GM23248 (cell line): ENCODE measurements at places on chromosomes 7 and 10.

DNA sequence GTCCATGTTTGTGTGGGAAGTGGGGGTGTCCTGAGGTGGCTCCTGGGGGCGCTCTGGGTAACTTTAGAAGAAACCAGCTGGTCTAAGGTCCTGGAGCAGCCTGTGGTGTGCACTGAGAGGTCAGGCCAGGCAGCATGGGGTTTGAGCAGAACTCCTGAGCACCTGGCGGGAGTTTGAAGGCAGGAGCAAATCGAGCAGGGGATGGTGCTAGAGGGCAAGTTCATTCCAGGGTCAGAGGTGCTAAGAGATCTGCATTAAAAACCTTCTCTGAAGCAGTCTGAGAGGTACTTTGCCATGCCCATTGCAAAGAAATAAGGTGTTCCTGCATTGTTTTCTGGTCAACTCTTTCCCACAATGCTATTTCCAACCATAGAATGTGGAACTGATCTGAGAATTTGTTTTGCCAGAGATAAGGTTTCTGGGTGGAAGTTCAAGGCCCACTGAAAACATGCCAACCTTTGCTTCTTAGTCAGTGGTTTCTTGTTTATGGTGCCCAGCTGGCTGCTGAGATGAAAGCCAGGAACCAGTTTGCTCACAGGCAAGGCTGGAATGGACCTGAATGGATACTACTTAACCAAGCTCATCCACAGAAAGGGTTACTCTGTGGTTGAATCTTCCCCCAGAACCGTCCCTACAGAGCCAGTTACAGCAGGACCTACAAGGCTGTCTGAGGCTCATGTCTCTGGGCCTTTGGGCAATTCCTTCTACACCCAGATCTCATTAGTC, 136.3 kb upstream of the TMEM72 start:
- peak; percentile 45 for DNase-seq

DNA sequence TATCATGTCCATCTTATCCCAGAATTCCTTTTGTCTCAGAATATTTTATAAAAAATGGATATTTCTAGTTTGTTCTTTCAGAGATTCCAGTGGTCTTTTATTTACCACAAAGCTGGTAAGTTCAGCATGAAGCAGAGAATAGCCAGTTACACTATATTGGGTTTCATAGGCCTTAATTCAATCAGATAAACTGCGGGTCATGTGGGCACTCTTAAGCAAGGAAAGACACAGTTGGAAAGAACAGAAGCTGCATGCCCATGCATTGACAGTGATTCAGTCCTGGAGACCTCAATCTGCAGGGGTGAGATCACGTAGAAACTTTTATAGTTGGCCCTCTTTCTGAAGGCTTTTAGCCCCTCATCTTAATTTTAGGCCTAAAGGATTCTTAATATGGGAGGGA, 281.3 kb upstream of the IGFBP3 start:
- DNase-seq = peak; percentile 21

DNA sequence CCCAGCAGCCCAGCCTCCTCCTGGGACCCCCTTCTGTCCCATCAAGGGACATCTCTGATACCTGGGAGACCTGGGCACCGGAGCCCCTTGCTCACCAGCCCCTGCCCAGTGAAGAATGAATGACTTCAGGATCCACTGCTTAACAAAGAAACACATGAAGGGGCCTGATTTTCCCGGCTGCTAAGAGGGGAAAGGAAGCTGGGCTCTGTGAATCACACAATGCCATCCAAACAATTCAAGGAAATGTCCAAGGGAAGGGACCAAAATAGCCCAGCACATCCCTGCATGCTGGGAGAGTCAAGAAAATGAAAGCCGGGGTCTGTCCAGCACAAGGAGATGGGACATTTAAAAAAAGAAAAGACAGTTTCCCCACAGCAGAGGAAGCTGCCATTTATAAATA, 128.7 kb upstream of the JCAD start:
- peak; percentile 23 for DNase-seq

DNA sequence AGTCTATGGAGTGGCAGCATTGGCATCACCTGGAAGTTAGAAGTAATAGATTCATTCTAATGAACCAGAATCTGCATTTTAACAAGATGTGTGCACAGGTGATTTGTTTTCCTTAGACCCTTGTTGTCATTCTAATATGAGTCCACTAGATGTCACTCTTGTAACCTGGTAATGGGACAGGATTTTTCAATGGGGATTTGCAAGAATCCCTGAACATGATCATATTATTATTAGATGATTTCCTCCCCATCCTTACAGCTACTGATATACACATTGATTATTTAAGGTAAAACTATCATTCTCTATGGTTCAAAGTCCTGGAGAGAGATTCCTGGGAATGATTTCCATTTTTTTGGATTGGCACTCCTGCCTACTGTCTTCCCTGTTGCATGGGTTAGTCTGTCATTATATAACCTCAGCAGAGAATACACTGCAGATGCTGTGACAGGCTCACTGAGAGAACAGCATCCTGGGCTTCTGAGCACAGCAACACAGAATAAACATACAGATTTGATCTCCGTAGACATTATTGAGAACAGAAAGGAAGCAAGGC, 194.9 kb downstream of the SUGCT start:
- DNase-seq = peak; percentile 67

DNA sequence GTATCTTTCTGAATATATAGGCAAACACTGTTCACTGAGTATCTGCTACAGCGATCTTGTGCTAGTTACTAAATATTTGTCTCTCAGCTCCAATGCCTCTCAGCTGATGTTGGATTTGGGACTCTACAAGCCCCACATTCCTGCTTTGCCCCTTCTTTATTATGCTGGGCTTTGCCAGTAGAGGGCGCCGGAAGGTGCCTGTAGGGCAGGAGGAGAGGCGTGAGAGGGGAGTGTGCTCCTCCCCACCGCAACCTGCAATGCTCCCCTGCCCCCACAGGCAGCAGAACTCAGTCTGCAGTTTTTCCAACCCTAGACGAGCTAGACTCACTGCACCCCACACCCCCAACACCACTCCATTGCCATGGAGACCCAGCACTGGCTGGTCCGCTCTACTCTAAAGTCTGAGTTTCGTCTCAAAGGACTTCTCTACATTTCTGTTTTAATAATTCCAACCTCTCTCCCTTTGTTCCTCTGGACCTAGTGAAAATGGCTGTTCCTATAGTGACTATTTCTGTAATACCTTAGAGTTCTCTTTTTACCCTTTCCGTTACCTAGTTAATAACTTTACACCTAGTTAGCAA, 337.6 kb downstream of the CCSER2 start:
- DNase-seq = no peak

DNA sequence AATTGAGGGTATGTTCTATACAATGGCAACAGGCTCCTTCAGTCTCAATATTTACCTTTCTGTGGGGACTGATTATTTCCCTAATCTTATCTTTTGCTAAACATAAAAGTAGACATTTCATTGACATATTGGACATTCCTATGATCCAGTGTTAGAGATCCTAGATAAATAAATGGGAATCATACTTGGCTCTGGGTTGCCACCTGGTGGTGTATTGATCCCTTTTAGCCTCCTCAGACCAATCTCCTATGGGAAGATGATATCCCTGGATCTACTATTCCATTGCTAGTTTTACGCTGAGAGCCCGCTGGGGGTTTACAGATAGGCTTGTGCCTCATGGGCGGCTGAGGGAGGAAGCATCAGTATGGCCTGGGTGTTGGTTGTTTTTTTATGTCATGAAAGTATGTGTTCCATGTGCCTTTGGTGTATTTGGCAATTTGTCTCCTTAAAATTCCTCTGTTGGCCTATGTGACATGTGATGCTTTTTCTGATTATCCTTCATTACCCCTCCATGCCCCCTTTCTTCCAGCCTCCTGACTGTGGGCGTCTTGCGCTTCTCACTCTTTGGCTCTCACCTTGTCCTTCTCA, 18.8 kb downstream of the CELF2 start:
- DNase-seq = peak; percentile 68

DNA sequence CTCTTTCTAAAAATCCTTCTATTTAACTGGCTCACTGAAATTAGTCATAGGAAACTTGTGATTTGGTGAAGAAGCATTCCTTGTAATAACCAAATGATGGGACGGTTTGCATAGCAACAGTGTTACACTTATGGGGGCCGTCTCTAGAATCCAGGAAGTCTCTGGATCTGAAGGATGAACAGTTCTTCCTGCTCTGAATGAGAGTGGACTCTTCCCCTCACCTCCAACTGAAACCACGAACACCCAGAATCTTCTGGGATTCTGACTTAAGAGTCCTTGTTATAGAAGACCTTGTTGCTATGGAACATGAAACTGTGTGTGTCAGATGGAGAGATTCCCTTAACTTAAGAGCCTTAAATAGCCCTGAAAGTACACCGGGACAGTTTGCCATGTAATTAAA, 23.2 kb downstream of the NOLC1 start:
- peak; percentile 82 for DNase-seq

DNA sequence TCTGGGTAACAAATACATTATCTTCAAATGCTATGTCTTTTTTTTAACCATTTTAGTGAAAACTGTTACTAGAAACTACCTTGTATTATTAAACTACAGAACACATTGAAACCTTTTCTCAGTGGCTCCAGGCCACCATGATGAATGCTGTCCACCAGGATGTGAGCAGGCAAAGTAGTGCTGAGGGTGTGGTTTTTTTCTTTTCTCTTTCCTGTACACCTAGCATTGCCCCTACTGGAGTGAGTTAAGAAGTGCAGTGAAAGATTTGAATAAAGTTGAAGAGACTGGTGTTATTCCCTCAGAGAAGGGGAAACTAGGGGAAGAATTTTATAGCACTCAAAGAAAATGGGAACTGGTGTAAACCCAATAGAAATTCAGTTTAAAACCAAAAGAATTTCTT, 120.0 kb upstream of the SAMD8 start:
- peak; percentile 45 for DNase-seq

DNA sequence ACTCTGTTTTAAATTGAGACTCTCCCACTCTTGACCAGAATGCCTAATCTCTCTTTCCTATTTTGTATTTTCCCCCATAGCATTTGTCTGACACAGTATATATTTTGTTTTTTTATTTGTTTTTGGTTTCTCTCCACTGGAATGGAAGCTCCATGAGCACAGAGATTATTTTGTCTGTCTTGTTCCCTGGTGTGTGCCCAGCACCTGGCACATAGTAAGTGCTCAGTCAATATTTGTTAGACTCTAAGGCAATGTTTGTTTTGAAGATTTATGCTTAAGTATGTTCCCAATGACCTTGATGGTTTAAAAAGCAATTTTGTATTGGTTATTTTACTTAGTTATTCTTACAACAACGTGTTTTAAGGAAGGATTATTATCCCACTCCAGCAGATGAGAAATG, 201.8 kb downstream of the DYNC1I1 start:
- no peak for DNase-seq

GRCh38 chr7:151023232-151023631, 1.1 kb downstream of the ATG9B start:
- no peak for DNase-seq

- peak; percentile 42 for DNase-seq
Measured at GRCh38 chr10:112278871-112279270, 4.3 kb upstream of the TECTB start.

DNA sequence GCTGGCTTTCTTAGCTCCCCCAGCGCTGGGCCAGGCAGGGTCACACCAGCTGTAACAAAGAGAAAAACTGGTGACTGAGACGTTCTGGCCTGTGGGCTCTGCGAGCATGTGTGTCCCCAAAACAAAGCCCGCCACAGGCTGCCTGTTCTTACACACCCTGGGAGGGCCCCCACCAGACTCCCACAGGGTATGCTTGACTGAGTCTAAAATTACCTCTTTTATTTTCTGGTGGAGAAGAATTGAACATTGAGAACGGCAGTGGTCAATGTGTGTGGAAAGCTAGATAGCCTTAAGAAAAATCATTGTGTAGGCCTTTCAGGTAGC, 808 bp downstream of the C10orf71 start:
- no peak for DNase-seq

- DNase-seq = no peak
Measured at GRCh38 chr7:138887085-138887710, 89.2 kb upstream of the ATP6V0A4 start.

GRCh38 chr7:106423821-106424475, 139.2 kb upstream of the NAMPT start:
- DNase-seq = no peak

DNA sequence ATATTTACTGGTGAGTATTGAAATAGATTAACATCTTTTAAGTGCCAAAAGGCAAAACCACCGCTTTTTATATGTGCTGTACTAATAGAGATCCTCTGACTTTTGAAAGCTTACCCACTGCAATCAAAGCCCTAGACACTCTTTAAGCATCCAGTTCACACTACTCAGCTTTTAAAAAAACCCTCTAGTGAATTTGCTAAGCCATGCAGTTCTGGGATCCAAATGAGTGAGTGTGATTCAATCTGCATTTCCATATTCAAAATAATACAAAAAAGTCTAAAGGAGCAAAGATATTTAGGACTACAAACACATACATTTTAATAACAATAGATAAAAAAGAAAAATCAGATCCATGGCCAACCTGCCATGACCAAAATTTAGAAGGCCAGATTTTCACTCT, 288.2 kb downstream of the MAGI2 start:
- no peak for DNase-seq

DNA sequence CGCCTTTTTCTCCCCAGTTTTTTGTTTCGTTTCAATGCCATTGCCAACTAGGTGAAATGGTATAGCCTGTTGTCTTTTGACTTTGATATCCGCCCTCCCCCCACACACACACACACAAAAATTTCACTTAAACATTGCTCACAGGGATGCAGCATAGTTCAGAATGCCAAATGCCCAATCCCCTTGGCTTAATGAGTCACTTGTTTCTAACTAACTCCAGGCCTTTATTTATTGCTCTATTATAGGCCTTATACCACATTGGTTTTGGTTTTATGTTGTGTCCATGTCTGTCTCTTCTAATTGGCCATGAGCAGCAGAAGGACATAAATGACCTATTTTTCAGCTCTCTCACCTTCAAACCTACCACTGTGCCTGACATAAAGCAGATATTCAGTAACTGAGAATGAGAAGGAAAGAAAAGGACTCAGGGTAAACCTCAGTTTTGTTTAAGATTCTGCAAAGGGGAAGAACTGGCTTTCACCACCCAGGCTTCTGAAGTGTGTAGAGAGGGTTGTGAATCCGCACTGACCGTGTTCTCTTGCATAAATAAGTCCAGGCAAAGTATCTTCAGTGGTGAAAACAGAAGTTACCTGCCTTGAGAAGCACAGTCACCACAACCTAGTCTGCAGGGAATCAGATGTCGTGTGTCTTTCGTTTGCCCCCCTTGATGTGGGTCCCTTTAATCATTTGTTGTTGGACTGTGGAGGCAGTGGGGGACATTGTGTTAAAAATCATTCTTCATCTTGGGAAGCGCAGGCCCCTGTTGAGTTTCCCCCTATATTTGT, 139.8 kb downstream of the CELF2 start:
- DNase-seq = no peak

DNA sequence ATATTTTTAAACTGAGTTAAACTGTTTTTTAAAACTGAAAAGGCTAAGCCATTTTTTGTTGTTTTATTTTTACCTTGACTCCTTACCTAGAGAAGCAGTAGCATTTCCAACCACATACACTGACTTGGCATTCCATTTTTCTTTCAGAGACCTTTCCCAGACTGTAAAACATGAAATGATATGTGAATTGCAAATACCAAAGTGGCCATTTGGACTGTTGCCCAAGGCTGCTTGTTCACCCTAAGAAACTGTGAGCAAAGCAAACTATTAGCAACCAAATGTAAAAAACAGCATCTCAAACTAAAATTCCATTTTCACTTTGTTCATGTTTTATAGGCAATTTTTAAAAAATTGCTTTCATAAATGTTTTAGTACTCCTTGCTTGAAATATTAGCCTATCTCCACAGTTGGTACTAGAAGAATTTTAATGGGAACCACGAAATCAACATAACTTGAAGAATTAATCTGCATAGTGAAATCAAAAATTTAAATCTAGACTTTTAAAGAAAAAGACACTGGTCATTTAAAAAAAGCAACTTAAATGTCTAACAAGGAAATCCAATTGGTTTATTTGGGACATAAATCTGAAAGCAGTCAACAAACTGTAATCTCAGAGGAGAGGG, 10.8 kb downstream of the UROS start:
- DNase-seq = peak; percentile 52

- DNase-seq = peak; percentile 1
Measured at GRCh38 chr10:18368273-18368672, 228.0 kb downstream of the CACNB2 start.
